ENCODE measurements at places on chromosomes 13 and 19.

DNA sequence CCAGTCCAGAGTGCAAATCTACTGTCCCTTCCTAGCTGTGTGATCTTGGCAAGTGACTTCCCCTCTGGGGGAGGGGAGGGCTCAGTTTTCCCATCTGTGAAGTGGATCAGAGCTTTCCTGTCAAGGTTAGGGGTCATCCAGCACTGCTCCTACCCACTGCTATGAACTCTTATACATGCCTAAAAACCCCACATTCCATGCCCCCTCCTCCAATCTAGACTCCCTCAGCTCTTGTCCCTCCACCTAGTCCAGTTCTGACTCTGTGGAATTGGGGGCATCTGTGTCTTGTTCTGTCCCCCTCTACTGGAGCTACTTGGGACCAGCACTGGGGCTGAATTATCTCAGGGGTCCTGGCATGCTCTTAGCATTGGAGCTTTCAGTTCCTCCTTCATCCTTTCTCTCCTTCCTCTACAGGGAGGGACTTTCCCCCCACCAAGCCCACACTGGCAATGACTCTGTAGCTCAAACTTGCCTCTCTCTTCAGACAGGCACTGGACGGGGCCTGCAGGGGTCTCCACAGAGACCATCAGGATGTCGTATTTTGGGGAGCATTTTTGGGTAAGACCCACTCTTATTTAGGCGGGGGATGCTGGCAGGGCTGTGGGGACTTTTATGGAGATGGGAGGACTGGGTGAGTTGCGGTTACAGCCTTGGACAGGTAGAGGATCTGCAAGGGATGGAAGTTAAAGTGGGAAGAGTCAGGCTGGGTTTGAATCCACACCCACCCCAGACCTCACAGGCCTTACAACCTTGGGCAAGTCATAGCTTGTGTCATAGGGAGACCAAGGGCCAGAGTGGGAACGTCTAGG, 3.6 kb downstream of the FCHO1 start:
- DNase-seq, result no peak

- no peak for DNase-seq
These were observed 46.3 kb downstream of the CD320 start for GRCh38 chr19:8261881-8262280.

- peak; percentile 30 for DNase-seq
These were observed 1705.0 kb downstream of the OLFM4 start for GRCh38 chr13:54733639-54734038.

DNA sequence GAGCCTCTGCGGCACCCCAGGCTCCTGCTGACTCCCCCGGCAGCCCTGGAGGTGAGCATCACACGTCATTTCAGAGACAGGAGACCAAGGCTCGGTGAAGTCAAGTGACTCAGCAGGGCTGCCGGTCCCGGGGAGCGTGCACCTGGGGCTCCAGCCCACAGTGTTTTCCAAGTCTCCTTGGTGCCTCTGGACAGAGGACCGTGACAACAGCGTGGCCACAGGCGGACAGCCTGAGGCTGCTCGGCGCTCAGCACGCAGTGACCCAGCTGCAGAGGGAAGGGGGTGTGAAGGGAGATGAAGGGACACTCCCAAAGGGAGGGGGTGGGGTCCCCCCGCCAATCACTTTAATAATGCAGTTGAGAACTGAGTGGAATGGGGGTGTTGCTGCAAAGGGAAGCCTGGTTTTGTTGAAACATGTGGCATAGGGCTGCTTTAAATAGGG, 17.5 kb upstream of the ASPDH start:
- DNase-seq, result no peak

All from cerebellum (tissue), 4 donors.